ENCODE measurements at places on chromosomes 2 and 18.

- no peak for DNase-seq
Observed at GRCh38 chr2:174344716-174345461, 10.1 kb downstream of the SP9 start.

- no peak for DNase-seq
Observed at GRCh38 chr2:11716689-11717321, 29.6 kb upstream of the LPIN1 start.

DNA sequence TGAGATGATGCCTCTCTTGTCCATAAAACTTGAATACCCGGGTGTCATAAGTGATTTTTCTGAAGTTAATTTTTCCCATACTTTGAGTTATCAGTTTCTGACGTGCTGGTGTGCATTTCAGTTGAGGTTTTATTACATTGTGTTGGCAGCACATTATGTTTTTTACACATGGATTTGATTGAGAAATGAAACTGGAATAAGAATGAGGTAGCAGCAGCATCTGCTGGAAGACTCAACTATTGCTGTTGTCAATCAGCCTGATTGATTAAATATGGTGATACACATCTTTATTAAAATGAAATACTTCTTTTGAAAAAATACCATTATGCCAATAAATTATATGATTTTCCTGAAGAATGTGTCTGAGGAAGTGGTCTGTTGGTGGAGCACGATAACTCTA, 60.5 kb downstream of the INSIG2 start:
- no peak for DNase-seq

DNA sequence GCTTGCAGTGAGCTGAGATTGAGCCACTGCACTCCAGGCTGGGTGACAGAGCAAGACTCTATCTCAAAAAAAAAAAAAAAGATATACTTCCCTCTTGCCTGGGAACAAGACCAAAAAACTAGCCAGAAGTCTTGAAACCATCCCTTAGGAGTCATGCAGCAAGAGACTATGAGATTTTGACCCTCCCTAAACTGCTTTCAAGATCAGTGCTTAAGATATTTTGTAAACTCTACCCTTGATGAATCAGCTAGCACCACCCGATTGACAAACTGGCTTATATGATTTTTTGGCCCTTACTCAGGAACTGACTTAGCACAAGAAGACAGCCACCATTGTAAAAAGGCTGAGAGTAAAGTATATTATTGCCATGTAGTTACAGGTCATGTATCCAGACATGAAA, 3.8 kb downstream of the SULT1C3 start:
- no peak for DNase-seq
